ENCODE measurements at places on chromosomes 2 and 18. TPM values are rescaled to one million over a fixed set of nuclear protein-coding genes. Genes with fewer than 3 reads are reported as not detected.

The GMCL1 gene
- total RNA-seq: 13.2 TPM

- H3K27ac ChIP-seq: no peak overlapping the region
- no peak for DNase-seq
- no peaks in the 10 kb centered on the region for H3K4me1 ChIP-seq
- no peak overlapping the region for H3K4me3 ChIP-seq
- no peaks in the 10 kb centered on the region for H3K27me3 ChIP-seq
Measured at GRCh38 chr18:52907543-52908308, 567.7 kb downstream of the DCC start.

DNA sequence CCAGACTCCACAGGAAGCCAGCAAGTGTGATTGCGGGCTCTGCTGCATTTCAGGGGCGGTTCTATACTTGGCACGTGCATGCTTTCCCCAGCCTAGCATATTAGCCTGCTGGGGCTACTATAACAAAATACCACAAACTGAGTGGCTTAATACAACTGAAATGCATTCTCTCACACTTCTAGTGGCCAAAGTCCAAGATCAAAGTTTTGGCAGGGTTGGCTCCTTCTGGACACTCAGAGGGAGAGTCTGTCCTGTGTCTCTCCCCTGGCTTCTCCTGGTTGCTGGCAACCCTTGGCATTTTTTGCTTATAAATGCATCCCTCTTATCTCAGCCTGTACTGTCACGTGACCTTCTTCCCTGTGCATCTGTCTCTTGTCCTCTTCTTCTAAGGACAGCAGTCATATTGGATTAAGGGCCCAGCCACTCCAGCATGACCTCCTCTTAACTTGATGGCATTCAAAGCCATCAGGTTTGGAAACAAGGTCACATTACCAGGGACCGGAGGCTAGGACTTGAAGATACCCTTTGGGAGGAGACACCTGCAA is 138.7 kb downstream of the RNF152 start:
- no peaks in the 10 kb centered on the region for H3K4me1 ChIP-seq
- DNase-seq: no peak
- H3K27ac ChIP-seq: no peak overlapping the region
- H3K4me3 ChIP-seq: no peak overlapping the region

DNA sequence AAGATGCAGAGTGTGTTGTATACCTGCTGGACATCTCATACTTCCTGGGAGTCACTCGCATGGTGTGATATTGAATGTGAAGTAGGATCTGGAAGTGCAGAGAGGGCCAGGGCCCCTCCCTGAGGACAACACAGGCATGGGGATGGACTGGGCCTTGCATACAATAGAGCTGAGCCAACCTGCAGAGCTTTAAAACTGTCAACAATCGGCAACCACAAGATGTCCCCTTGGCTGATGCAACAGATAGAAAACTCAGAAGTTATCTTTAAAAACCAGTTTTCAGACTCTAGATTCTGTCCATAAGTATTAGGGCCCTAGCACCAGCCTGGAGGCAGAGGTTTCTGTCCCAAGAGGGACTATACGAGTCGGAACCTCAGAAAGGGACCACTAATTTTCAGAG is 19.7 kb downstream of the EVA1A start:
- H3K27ac ChIP-seq: no peak overlapping the region
- H3K4me3 ChIP-seq: no peak overlapping the region
- no peaks in the 10 kb centered on the region for H3K36me3 ChIP-seq
- no peak for DNase-seq

DNA sequence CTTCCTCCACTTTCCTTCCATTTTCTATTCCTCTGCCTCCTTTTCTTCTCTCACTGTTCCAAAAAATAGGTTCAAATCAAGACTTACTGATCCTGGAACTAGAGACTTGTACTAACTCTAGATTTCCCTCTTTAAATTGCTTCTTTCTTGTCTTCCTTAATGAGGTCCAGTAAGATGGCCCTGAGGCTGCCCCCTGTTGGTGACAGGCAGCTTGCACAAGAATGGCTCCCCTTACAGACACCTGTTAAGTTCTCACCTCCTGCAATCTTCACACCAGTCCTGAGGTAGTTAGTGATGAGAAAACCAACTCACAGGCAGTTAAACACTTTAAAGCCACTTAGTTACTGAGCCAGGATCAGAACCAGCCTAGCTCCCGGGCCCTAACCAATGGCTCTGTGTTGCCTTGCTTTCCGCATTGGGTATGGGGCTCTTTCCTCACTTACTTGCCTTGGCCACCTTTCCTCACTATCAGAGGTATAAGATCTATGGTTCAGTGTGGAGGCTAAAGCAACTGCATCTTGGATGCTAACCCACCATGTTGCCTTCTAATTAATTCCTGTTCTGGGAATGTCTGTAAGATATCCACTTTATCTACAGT is 130.6 kb downstream of the AKAIN1 start:
- no peaks in the 10 kb centered on the region for H3K36me3 ChIP-seq
- no peaks in the 10 kb centered on the region for H3K4me1 ChIP-seq
- no peak overlapping the region for H3K4me3 ChIP-seq
- H3K27ac ChIP-seq: no peak overlapping the region

The GALR1 gene
- not detected for total RNA-seq

The LDLRAD4 gene
- total RNA-seq: 0.28 TPM

The UGT1A10 gene
- not detected for total RNA-seq

The AP1S3 gene
- total RNA-seq: 66.3 TPM

The TACR1 gene
- total RNA-seq: not detected

- H3K36me3 ChIP-seq: no peaks in the 10 kb centered on the region
- no peaks in the 10 kb centered on the region for H3K27me3 ChIP-seq
- no peak for DNase-seq
- peak overlapping the region; percentile 87 for H3K27ac ChIP-seq
- peak overlapping the region; percentile 41 for H3K4me3 ChIP-seq
Measured at GRCh38 chr2:231662811-231663457, 45.4 kb upstream of the PTMA start.

The ZC3H6 gene
- 5.3 TPM for total RNA-seq

The MBOAT2 gene
- total RNA-seq: 34.8 TPM

- H3K4me1 ChIP-seq: no peaks in the 10 kb centered on the region
- peak; percentile 62 for DNase-seq
- H3K4me3 ChIP-seq: no peak overlapping the region
- no peak overlapping the region for H3K27ac ChIP-seq
- H3K36me3 ChIP-seq: no peaks in the 10 kb centered on the region
Measured at GRCh38 chr2:152573168-152573567, 144.1 kb downstream of the PRPF40A start.

DNA sequence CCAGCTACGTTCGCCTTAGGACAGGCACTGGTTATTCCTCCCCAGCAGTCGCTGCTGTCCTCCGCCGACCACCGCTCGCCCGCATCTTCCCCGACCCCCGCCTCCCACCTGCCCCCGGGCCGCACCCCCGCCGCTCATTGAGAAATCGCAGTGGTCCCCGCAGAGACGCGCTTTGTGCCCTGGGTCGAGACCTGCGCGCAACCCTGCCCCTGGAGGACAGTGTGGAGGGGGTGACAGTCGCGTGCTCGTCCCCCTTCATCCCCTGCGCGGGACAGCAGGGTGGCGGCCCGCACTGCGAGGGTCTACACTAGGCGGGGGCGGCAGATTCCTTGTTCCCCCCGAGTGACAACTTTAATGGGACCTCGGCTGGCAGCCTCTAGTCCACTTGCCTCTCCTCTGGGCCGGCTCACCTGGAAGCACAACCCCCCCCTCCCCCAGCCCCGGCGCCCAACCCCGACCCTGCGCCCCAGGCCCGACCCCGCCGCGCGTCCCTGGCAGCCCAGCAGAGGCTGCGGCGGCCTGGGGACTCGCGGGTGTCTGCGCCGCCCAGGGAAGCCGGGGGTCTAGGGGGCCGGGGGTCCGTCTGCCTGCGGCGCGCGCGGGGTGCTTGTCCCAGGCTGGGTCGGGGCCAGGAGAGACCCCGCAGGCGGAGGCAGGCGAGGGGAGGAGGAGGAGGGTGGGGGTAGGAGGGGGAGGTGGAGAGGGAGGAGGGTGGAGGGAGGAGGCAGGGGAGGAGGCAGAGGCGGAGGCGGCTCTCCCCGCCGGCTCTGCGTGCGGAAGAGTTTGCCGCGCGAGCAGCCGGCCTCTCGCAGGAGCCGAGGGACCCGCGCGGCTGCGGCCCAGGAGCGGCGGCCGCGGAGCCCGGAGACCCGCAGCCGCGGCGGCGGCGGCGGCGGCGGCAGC is at the start of gene NPAS2:
Gene NPAS2 (plus strand): TSS at position 770 of the 903 bp plus-strand sequence. CDS start 84,616 bp downstream, outside the sequence.
- peaks cover 35% of the 10 kb centered on the region for H3K4me1 ChIP-seq
- no peak for DNase-seq
- H3K36me3 ChIP-seq: no peaks in the 10 kb centered on the region
- H3K27ac ChIP-seq: peak within 1 kb of the TSS; percentile 84
- H3K27me3 ChIP-seq: no peaks in the 10 kb centered on the region
- peak within 1 kb of the TSS; percentile 92 for H3K4me3 ChIP-seq

DNA sequence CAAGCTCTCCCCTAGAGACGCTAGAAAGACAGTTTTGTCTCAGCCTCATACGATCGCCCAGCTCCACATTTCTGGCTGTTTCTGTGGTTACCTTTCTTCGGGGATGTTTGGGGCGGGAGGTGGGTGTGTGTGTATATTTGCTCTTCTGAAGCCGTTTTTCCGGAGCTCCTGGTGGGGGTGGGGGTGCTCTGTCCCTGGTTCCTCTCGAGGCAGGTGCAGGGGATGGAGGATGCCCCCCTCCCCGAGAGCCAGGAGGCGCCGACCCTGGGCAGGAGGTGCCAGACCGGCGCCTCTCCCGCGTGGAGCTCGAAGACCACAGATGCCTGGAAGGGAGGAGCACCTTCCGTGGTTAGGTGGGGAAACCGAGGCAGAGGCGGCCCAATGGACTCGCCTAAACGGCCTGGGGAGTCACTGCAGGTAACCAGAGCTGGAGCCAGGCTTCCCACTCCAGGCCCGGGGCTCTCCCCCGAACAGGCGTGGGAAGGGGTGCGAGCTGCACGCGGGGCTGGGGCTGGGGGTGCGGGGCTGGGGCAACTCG is 694 bp upstream of the HPCAL1 start:
- no peaks in the 10 kb centered on the region for H3K36me3 ChIP-seq
- peaks cover 49% of the 10 kb centered on the region for H3K4me1 ChIP-seq
- H3K4me3 ChIP-seq: peak overlapping the region; percentile 88
- no peak for DNase-seq

- no peaks in the 10 kb centered on the region for H3K4me1 ChIP-seq
- peaks cover 2% of the 10 kb centered on the region for H3K27me3 ChIP-seq
- H3K4me3 ChIP-seq: no peak overlapping the region
- no peak overlapping the region for H3K27ac ChIP-seq
- no peak for DNase-seq
Measured at GRCh38 chr2:99910902-99911301, 231.5 kb downstream of the AFF3 start.

The ANKZF1 gene
- 36.2 TPM for total RNA-seq

- H3K4me3 ChIP-seq: no peak overlapping the region
- H3K27me3 ChIP-seq: no peaks in the 10 kb centered on the region
- peak overlapping the region; percentile 68 for H3K27ac ChIP-seq
- H3K36me3 ChIP-seq: peaks cover 7% of the 10 kb centered on the region
- no peak for DNase-seq
- H3K4me1 ChIP-seq: peaks cover 8% of the 10 kb centered on the region
Measured at GRCh38 chr18:70334728-70335329, 46.0 kb downstream of the SOCS6 start.

The ASB18 gene
- total RNA-seq: not detected

- H3K27me3 ChIP-seq: no peaks in the 10 kb centered on the region
- H3K4me1 ChIP-seq: no peaks in the 10 kb centered on the region
- no peak overlapping the region for H3K27ac ChIP-seq
- no peak for DNase-seq
- H3K4me3 ChIP-seq: no peak overlapping the region
Measured at GRCh38 chr2:152600697-152601096, 116.6 kb downstream of the PRPF40A start.

The NYAP2 gene
- not detected for total RNA-seq

- no peaks in the 10 kb centered on the region for H3K27me3 ChIP-seq
- H3K4me1 ChIP-seq: no peaks in the 10 kb centered on the region
- no peak overlapping the region for H3K4me3 ChIP-seq
- DNase-seq: no peak
- no peaks in the 10 kb centered on the region for H3K36me3 ChIP-seq
Measured at GRCh38 chr2:200797242-200797770, 14.4 kb upstream of the BZW1 start.

The TSPYL6 gene
- total RNA-seq: not detected

Data from Panc1 (cell line).